Fibroblast of villous mesenchyme (primary cell): ENCODE measurements at places on chromosomes 13 and 19.
A peak's percentile ranks its signal among the peaks of the same experiment; 100 is the strongest.

GRCh38 chr13:44191504-44192171 is 182.0 kb upstream of the SERP2 start:
- peak; percentile 83 for DNase-seq

DNA sequence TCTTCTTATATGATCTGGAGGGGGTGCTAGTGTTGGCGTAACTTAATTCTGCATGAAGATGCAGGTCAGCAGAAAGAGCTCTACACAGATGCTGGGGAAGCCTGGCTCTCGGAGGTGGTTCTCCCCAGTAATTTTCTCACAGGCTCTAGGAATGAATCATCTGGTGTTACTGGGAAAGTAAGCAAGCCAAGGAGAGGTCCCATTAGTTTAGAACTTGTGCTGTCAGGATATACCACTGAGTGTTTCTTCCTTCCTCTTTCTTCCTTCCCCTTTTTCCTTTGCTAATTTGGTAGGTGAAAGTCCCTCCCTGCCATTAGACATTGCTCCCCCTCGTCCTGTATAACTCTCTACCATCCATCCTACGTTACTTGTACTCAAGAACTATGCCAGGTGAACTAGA is 68.3 kb downstream of the ATP8A2 start:
- no peak for DNase-seq

- DNase-seq: no peak
Measured at GRCh38 chr13:111503905-111504695, 183.7 kb downstream of the TEX29 start.

- peak; percentile 59 for DNase-seq
Measured at GRCh38 chr13:50156140-50156539, 140.9 kb downstream of the KCNRG start.

DNA sequence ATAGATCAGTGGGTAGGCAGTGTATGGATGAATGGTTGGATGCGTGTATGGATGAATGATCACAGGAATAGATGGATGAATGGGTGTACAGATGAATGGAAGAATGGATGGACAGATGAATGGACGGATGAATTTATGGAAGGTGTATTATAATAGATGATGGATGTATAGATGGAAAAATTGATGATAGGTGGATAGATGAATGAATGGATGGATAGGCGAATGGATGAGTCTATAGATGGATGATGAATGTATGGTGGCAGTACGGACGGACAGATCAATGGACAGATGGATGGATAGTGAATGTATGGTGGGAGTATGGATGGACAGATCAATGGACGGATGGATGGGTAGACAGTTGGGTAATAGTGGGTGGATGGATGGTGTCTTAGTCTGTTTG is 49.0 kb upstream of the ONECUT3 start:
- DNase-seq: no peak

DNA sequence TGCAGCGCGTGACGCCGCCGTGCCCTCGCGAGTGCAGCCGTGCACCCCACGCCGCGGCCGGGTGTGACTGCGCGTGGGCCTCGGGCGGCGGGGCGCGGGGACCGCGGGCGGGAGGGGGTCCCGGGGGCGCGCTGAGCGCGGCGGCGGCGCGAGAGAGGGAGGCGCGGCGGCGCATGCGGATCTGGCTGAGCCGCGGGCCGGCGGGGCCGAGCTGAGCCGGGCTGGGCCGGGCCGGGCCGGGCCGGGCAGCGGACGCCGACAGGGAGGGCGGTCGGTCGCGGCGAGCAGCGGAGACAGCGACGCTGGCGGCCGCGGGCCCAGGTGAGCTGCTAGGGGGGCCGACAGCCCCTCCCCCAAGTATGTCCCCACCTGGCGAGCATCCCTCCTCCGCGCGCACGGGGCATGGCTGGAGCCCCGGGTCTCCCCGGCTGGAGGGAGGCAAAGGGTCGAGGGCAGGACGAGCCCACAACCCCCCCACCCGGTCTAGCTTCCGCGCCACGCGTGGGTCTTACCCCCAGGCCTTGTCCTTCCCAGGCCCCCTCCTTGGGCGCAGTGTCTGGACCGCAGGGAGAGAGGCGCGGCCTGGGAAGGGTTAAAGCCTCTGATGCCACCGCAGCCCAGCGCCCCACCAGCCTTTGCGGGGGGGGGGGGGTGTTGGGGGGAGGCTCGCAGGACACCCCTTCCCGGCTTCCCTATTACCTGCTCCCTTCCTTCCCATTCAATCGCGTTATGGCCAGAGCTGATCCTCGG is at the start of gene SPTBN4:
TSS of gene SPTBN4 (plus strand) at position 17 of the 750 bp plus-strand sequence. CDS start 5,621 bp downstream, outside the sequence.
- no peak for DNase-seq

GRCh38 chr19:46132508-46133100 is 8.1 kb upstream of the IGFL3 start:
- no peak for DNase-seq

GRCh38 chr19:45677351-45678230 is 9.6 kb downstream of the GIPR start:
- peak; percentile 89 for DNase-seq

DNA sequence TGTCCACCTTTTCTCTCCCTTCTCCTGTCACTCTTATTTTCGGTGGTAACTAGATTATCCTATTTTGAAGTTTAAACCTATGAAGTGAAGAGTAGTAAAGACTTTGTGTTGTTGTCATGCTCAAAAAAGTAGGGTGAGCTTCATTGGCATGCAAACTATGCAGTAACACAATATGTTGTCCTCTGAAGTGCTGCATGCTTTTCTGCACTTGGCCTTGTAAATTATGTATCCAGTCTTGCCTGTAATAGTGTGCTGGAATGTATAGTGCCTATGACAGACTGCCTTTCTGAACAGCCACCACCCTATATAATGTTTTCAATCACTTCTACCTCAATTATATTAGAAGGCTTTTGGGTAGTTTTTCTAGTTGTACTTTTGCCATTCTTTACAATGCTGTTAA is 1198.2 kb upstream of the PCDH20 start:
- DNase-seq: no peak

DNA sequence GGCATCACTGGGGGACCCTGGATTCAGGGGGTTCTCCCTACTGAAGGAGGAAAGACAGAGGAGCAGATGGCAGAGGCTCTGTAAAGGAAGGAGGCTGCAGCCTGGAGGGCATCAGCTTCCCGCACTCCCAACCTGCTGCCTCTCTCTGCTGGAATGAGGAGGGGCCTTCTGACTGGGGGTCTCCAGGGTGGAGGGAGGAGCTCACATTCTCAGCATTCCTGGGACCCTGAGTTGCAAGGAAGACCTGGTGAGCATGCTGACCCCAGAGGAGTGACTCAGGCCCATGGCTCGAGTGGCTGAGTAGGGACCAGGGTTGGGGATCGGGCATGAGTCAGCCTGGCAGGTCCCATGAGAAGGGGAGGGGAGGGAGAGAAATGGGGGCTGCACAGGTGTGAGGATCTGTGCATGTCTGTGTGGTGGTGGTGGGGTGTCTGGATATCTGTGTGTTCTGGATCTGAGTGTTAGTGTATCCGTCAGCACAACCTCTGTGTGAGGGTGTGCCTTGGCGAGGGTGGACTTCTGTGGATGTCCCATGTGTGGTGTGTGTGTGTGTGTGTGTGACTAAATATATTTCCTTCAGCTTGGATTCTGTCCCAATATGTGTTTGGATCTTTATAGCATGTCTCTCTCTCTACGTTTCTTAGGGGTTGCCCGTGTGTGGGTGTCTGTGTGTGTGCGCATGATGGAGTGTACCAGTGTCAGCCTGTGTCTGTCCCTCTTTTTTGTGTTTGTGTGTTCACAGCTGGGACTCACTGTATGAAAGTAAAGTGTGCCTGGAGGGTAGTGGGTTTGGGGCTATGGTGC is 4.6 kb downstream of the AXL start:
- peak; percentile 68 for DNase-seq

DNA sequence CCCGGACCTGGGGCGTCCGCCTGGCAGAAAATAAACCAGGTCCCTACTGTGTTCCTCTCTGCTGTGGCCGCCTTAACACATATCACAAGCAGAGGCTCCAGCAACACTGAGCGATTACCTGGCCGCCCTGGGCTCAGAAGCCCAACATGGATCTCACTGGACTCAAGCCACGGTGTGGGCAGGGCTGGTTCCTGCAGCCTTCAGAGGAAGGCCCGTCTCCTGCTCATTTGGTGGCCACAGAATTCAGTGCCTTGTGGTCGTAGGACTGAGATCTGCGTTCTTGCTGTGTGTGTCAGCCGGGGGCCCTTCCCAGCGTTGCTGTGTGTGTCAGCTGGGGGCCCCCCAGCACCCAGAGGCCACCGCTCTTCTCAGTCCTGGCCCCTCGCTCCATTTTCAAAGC is 30.2 kb downstream of the C2CD4C start:
- DNase-seq: no peak

DNA sequence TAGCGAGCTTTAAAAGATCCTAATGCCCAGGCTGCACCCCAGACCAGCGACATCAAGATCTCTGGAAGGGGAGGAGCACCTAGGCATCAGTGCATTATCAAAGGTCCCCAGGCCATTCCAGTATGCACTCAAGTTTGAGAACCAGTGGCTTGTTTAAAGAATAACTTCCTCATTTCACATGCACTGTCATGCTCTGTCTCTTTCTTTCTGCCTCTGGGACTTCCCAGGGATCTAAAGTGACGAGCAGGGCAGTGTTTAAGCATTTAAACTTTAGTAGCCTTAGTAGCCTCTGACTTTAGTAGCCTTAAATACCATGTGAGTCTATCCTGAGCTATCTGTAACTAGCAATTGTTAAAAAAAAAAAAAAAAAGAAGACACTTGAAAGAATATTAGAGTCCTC is 8.9 kb upstream of the FARP1 start:
- no peak for DNase-seq

- no peak for DNase-seq
Measured at GRCh38 chr13:34356686-34357434, 538.9 kb downstream of the RFC3 start.

GRCh38 chr13:42345367-42345766 is 73.4 kb downstream of the AKAP11 start:
- no peak for DNase-seq

- peak; percentile 62 for DNase-seq
Measured at GRCh38 chr19:48424694-48425219, 21.0 kb upstream of the GRWD1 start.

- DNase-seq: no peak
Measured at GRCh38 chr13:97257228-97257755, 35.2 kb downstream of the MBNL2 start.

GRCh38 chr13:61954092-61954491 is 538.4 kb upstream of the PCDH20 start:
- peak; percentile 0 for DNase-seq

- no peak for DNase-seq
Measured at GRCh38 chr19:52492201-52492993, 35.1 kb upstream of the ZNF808 start.

- peak; percentile 49 for DNase-seq
Measured at GRCh38 chr13:93723316-93723715, 496.7 kb downstream of the GPC6 start.

GRCh38 chr13:84339456-84339855 is 457.2 kb upstream of the SLITRK1 start:
- DNase-seq: no peak

DNA sequence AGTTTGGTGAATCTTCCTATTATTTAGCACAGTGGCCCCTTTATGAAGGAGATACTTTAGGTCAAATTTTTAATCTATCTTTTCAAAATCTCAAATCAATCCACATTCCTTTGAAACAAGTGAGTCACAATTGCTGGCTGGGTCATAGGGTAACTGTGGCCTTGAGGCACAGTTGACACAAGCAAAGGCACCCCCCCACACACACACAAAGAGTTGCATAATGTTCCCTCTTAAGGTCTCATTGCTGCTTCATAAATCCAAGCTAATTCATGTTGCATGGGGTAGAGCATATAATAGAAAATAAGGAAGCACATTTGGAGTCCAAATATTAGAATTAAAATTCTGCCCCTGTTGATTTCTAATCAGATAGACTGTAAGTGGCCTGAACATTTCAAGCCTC is 171.5 kb downstream of the DLEU7 start:
- peak; percentile 22 for DNase-seq

DNA sequence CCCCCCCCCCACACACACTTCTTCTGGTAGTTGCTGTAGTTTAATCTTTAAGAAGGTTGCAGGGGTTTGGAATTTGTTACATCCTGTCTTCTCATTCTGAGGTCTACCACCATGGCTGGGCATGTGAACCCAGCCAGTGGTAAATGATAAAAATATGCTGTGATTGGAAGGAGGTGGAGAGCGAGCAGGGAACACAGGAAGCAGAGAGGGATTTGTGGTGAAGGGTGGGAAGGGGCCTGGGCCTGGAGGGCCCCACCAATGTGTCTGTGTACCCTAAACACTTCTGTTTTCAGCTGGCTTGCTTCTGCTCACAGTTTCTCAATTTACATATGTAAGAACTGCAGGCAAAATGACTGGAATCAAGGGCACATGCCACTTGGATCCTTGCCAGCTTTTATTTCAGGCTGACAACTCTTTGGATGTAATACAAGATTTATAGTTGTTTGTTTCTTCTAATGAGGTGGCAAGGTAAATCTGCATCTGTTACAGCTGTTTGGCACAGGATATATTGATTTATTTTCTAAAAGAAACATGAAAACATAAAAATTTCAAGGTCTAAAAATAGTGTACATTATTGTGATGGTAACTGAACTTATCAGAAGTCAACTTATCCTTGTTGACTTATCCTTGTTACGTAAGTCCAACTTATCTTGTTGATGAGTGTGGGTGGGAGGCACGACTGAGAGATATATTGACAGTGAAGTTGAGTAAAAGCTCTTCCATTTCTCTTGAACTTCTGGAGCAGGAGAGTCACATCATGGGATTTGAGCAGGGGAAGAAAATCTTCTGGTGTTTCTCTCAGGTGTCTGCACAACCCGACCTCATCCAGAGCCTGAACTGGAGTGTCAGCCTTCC is 313.2 kb downstream of the SHISA2 start:
- DNase-seq: no peak

GRCh38 chr13:80235166-80235966 is 105.6 kb downstream of the SPRY2 start:
- DNase-seq: peak; percentile 45

- no peak for DNase-seq
Measured at GRCh38 chr13:64453831-64454230, 2776.3 kb downstream of the PCDH9 start.

DNA sequence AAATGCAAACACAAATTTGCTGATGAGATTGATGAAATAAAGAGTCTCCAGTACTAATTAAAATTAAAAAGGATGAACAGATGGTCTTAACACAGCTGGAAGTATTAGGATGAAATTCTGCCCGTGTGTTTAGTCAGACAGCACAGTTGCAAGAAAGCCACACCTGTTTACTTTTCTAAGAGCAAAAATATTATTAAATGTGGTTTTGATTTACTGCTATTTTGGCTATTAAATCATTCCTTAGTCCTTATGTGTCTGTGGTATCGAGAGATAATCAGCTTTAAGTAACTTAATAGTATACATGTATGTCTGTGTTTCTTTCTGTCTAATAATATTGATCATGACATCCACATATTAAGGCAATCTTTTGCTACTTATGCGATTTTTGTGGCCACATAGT is 494.9 kb downstream of the GPC6 start:
- DNase-seq: no peak

DNA sequence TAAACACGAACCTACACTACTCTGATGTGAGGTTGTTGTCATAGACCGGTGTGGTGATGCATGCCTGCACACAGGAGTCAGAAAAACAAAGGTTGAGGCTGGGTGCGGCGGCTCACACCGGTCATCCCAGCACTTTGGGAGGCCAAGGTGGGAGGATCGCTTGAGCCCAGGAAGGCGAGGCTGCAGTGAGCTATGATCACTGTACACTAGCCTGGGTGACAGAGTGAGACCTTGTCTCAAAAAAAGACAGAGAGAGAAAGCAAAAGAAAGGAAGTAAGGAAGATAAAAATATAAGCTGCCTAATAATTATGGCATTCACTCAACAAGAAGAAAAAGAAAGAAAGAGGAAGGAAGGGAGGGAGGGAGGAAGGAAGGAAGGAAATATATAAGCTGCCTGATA is 9.3 kb downstream of the GP6 start:
- no peak for DNase-seq

- peak; percentile 14 for DNase-seq
Measured at GRCh38 chr13:51221674-51222036, 543 bp upstream of the FAM124A start.

GRCh38 chr13:77222000-77222690 is 104.7 kb downstream of the MYCBP2 start:
- no peak for DNase-seq
